ENCODE measurements at places on chromosomes 13 and 19.

- no peak for DNase-seq
These were observed 62.4 kb upstream of the RNF113B start for GRCh38 chr13:98239162-98240076.

DNA sequence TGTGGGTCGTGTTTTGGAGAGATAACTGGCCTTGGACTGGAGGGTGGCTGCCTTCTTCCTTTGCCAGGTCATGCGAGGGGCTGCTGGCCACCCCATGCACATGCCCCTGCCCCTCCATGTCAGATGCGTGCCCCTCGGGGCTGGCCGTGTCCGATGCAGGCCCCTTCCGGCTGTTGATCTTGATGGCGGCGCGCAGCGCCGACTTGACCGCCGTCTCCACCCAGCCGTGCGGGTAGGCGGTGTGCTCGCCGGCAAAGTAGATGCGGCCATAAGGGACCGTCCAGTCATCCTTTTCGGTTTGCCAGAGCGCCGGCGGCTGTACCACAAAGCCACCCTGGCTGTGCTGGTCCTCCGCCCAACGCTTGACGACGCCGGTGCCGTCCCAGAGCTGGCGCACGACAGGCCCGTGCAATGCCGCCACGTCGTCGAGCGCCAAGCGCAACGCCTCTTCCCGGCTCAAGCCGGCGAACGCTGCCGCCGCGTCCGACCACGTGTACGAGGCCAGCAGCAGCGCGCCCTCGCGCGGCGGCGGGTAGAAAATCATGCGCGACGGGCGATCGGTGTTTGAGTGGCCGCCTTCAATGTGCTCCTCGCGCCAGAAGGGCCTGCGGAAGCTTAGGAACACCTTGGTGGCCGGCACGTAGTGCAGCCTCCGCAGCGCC, 6.9 kb downstream of the IL4I1 start:
- DNase-seq: no peak

DNA sequence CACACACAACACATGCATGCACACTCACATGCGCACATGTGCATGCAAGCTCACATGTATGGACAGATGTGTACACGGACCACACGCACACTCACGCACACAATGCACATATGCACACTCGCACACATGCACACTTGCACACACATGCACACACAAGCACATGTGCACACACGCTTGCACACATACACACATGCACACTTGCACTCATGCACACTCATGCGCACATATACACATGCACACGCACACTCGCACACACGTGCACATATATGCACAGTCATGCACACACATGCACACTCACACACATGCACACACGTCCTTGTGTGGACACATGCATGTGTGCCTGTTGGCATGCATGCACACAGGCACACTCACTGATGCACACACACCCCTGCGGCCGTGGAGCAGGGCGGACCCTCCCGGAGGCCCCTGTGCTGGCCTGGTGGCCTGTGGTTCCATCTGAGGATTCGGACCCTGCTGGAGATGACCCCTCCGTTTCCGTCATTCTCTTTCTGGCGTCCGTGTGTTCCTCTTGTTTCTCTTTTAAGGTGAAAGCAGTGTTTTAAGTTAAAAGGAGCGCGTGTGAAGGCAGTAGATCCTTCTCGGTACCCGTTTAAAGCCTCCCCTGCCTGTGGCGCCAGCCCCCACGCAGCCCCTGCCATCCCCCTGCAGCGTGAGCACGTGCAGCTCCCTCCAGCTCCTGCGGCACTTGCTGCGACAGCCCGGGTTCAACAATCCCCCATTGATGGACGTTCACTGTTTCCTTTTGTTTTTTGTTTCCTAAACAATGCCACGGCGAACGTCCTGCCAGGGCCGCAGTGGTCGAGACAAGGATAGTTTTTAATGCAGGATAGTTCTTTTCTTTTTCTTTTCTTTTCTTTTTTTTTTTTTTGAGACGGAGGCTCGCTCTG, 5.6 kb downstream of the NDUFS7 start:
- DNase-seq: no peak

DNA sequence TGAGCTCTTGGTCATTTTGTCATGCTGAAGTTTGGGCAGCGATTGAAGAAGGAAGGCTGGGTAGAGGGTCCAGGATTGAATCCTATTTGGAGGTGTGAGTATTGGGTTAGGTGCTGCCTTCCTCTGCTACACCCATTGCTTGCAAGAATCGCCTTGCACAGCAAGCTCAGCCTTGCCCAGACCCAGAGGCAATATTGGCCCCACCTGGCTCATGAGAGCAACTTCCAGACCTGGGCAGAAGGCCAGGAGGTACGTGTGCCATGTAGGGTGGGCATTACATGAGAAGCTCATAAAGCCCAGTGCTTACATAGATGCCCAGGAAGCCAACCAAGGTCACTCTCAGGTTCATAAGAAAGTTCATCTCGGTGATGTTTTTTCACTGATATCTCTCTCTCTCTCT, 718.0 kb downstream of the EFNB2 start:
- no peak for DNase-seq

- DNase-seq: no peak
These were observed 122.1 kb upstream of the GPR12 start for GRCh38 chr13:26882731-26883130.

DNA sequence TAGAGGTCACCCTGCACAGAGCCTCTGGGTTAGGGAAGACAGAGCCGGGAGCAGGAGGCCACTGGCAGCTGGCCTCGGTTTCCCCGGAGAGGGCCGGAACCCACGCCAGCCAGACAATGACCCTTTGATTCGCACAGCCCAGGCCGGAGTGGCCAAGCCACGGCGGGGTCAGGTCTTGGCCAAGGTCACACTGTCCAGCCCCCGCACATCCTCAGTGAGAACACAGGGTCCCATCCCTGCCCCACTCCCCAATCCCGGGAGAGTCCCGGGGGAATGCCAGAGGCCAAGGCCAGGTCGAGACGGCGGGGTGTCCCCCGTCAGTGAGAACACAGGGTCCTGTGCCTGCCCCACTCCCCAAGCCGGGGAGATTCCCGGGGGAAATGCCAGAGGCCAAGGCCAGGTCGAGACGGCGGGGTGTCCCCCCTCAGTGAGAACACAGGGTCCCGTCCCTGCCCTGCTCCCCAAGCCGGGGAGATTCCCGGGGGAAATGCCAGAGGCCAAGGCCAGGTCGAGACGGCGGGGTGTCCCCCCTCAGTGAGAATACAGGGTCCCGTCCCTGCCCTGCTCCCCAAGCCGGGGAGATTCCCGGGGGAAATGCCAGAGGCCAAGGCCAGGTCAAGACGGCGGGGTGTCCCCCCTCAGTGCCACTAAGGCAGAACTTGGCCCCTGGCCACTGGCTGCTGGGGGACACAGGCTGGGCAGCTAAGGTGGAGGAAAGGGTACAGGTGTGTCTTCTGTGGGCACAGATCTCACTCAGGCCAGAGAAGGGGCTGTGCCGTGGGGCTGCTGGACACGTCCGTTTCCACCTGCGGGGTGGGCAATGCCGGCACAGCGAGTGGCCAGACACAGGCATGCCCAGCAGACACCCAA, 1.7 kb upstream of the FSTL3 start:
- no peak for DNase-seq

DNA sequence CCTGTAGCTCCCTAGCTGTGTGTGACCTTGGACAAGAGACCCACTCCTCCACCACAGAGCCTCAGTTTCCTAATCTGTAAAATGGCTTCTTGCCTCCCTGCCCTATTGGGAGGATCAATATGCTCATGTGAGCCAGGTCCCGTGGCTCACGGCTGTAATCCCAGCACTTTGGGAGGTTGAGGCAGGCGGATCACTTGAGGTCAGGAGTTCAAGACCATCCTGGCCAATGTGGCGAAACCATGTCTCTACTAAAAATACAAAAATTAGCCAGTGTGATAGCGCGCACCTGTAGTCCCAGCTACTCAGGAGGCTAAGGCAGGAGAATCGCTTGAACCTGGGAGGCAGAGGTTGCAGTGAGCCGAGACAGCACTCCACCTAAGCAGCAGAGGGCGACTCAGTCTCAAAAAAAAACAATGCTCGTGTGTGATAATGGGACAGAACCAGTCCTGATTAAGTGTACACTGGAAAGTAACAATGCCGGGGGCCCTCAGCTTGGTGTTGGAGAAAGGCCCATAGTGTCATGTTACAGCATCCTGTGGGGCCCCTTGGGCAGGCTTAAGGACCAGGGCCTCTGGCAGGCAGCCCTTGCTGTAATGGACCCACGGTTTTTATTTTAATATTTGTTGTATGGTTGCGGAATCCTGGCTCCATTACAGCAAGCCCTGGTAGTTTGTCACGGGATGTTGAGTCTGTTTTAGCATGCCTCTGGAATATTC, 6.8 kb downstream of the RPS11 start:
- peak; percentile 92 for DNase-seq

DNA sequence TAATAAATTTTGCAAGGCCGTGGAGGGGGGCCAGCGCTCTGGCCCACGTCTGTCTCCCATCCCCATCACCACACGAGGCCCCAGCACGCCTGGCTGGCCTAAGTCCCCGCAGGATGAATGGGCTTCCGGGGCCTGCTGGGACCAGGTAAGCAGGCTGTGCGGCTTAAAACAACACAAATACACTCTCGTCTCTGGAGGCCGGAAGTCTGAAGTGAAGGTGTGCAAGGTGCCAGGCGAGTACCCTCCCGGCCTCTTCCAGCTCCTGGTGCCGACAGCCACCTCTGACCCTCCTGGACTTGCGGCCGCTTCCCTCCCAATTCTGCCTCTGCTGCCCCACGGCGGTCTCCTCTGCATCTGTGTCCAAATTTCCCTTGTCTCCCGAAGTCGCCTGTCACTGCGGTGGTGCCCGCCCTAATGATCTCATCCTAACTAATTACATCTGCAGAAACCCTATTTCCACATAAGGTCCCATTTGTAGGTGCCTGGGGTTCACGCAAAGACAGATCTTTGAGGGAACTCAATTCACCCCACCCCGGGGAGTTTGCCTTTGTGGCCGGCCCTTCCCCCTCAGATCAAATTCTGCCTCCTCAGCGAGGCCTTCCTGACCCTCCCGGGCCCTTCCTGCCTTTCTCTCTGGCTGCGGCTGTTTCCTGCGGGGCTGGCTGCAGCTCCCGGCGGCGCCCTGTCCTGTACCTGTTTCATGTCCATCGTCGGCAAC, 8.1 kb upstream of the PTBP1 start:
- no peak for DNase-seq

- no peak for DNase-seq
These were observed 17.0 kb upstream of the TMEM255B start for GRCh38 chr13:113742000-113742441.

DNA sequence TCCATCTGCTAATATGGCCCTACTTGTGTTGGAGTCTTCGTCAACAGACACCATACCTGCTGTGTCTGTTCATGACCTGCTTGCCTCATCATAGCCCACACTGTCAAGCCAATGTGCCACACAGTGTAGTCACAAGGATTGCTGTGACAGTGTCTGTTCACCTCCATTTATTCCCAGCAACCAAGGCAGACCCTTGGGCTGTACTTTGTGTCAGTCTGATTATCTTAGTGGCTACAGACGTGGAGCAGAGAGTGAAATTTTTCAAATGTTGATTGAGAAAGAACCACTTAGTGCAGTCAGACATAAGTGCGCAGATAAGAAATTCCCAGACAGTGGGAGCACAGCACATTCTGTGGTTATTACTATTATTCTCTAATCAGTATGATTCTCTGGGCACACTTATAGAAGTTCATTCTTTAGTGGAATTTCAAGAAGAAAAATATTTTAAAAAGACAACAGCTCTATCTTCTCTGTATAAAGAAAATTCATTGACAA, 184.6 kb downstream of the GPC6 start:
- DNase-seq: no peak

DNA sequence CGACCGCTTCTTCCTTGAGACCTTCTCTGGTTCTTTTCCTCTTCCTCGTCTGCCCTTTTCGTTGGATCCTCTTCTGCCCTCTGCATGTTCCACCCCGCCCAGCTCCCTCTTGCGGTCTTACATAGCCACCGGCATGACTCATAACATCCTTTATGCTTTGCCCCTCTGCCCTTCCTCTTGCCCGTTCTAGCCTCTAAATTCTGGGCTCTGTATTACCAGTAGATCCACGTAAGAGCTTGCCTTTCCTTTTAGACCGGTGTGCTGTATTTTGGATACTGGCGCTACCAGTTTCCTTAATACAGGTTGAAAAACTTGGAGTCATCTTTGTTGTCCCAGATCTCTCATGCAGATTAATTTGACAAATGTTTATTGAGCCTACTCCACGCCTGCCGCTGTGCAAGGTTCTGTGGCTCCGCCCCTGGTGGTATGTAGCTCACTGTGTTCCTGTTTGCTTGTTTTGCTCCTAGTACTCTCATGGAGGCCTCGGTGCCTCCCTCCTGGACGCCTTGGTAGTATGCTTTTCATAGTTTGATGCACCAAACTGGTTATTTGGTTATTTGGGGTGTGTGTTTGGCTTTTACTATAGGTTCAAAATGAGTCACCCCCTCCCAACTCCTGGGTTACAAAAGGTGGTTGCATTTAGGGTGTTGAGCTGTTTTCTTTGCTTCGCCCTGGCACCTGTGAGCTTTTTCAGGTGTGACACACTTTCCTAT, 1.7 kb downstream of the GTF3A start:
- DNase-seq: no peak

GRCh38 chr19:39347332-39348164, 5.3 kb downstream of the SAMD4B start:
- no peak for DNase-seq

GRCh38 chr19:47539747-47540311, 25.0 kb upstream of the NAPA start:
- DNase-seq: no peak

DNA sequence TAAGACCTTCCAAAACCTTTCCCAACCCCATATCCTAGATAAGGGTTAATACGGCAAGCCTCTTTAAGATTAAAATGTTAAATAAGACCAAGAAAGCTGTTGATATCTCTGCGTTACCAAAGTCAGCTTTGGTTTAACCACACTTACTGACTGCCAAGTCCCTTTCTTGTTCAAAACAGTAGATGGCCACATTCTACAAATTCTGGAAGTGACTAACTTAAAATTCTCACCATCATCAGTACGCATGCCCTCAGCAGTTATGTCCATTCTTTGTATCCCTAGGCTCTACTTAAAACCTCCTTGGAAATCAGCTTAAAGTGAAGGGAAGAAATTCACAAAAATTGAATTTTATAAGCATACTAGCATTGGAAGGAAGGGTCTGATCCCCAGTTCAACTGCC, 23.6 kb downstream of the SOHLH2 start:
- DNase-seq: no peak

DNA sequence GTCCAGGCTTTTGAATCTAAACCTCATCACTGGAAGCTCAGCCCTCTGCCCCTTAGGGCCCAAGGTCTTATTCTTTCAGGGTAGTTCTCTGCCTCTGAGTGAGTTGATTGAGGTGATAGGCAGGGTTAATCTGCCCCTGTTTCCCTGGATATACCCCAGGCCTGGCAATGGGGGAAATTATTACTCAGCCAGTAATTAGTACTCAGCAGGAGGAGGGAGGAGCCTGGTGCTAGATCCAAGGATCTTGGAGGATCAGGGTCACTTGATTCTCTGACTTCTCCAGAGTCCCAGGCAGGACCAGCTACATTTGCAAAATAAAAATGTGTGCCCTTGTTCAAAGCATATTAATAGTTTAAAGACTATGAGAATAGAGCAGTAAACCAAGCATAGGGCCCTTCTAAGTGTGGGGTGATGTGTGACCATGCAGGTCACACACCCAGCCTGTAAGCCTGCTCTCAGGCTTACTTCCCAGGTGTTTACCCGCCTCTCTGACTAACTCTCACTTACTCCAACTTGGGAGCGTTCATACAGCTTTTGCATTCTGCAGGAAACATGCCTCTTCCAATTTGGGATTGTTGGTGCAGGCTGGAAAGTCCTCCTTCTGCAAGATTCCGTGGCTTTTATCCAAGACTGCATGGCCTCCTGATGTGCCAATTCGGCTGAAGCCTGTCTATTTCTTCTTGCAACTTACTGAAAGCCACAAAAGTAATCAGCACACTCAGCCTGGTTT, 7.9 kb upstream of the STK24 start:
- DNase-seq: no peak

- DNase-seq: no peak
These were observed 413.1 kb upstream of the ARGLU1 start for GRCh38 chr13:106981051-106981450.

- DNase-seq: no peak
These were observed 7.2 kb downstream of the RPL36 start for GRCh38 chr19:5697022-5697889.

Data from AG09319 (cell line).